ENCODE measurements at places on chromosomes 1 and 21.
A peak's percentile ranks its signal among the peaks of the same experiment; 100 is the strongest.

GRCh38 chr21:35749904-35750303 is 310.4 kb downstream of the SETD4 start:
- no peak for DNase-seq

DNA sequence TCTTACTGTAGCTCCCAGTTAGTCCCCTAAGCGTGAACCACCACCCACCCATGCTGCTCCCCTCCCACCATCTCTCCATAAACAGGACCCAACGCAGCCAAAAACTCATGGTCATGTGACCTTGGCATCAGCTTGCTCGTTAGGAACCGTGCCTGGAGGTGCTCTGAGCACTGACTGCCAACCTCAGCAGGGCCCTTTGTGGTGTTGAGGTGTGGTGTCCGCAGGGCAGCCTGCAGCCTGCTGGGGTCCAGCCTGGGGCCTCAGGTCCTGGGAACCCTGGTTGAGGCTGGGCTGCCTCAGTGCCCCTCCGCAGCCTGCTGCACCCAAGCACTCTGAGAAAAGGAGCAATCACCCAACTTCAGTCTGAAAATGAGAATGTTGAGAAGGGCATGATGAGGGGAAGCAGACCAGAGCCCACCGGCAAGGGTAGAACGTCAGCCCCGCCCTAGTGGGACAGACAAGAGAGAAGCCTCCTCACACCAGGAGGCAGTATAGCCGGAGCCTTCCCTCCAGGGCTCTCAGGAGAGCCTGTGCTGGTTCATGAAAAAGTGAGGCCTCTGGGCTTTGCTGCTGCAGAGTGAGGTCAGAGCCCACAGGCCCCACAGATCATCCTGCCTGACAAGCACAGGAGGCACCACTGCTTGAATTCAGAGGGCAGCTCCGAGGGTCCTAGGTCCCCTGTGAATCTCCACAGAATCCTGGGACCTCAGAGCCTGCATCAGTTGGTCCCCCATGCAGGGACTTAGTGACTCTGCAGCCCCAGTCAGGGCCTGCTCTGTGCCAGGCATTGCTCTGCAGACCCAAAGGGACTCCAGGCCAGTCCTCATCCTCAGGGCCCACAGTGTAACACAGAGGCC is 4.9 kb upstream of the COL6A2 start:
- no peak for DNase-seq

DNA sequence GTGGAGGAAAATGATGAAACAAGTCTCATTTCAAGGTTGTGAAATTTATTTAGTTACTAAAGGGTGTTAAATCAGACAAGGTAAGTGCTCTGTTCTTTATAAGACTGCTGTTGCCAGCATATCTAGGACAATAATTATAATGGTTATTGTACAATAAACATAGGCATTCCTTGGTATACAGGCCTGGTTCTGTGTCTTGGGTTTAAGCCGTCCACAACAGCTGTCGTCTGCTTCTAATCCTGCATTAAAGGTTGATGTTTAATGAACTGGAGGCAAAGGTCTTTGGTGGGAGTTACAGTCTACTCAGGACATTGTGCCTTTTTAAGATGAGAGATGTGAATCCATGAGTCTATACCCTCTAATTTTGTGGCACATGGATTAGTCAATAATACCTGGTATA is 23.4 kb upstream of the FMO4 start:
- DNase-seq: no peak

- DNase-seq: no peak
Measured at GRCh38 chr1:22053861-22054770, 1.6 kb downstream of the CDC42 start.

DNA sequence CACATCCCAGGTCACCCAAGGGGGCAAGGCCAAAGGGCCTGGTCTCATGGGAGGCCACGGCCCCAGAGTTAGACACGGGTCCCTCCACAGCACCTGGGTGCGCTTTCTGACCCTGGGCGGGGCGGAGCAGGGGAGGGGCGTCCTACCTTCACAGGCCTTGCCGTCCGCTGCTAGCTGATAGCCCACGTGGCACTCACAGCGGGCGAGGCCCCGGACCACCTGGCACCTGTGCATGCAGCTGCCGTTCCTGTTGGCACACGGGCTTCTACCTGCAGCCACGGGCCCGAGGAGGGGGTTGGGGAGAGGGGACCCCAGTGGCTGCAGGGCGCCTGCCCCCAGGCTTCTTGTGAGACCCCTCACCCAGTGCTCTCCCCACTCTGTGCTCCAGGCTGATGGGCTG is 59.9 kb downstream of the ARHGEF16 start:
- DNase-seq: no peak

GRCh38 chr1:248886237-248886895 is 19.7 kb upstream of the PGBD2 start:
- DNase-seq: no peak

DNA sequence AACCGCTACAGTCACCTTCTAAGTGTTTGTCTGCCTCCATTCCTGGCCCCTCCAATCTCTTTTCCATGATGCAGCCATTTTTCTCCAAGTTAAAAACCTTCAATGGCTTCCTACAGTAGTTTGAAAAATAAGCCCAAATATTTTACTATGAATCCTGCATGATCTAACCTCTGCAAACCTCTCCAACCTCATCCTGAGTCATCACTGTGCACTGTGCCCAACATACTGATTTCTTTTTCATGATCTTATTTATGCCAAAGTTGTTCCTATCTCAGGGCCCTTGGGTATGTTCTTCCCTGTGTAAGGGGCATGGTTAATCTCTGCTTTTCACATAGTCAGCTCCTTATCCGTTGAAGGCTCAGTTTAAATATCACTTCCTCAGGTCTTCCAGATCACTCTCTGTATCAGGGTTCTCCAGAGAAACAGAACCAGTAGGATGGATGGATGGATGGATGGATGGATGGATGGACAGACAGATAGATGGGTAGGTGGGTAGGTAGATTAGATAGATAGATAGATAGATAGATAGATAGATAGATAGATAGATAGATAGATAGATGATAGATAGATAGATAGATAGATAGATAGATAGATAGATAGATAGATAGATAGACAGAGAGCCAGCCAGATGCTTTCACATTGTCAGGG is 18.1 kb upstream of the PTPN14 start:
- DNase-seq: peak; percentile 57

DNA sequence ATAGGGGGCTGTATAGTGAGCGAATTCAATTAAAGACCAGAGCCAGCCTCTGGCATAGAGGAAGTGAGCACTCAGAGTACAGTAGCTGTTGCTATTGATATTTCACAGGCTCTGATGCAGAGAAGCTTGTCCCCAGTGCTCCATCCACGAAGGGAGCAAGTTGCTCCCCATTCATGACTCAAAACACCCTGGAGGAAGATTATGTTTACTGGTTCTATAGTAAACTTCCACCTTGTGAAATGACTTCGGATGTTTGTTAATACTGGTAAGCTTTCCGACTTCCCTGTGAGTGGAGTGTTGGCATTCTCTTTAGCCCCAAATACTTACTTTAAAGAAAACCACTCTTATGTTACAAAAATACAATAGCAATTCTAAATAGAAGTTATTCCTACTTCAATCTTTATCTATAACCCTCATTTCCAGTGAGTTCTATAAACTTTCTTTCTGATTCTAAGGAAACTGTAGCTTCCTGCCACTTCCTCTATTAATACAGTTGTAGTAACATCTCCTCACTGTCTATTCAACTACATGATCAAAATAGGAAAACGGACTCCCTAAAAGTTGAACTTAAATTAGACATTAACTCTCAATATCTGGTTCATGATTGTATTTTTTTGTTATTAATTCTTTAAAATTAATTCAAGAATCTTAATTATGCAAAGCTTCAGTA is 46.4 kb downstream of the ZNF281 start:
- DNase-seq: no peak
